ENCODE measurements at places on chromosomes 13 and 19. TPM values are rescaled to one million over a fixed set of nuclear protein-coding genes. Genes with fewer than 3 reads are reported as not detected.

FGF22 gene
- not detected for total RNA-seq

KLHL1 gene
- total RNA-seq: not detected

C19orf18 gene
- total RNA-seq: not detected

NXNL1 gene
- total RNA-seq: not detected

STAP2 gene
- 1.2 TPM for total RNA-seq

FXYD5 gene
- total RNA-seq: 17.2 TPM

THAP8 gene
- total RNA-seq: 3.3 TPM

All from smooth muscle cell of the umbilical artery (primary cell).